Astrocyte (in vitro differentiated cells and primary cell): ENCODE measurements at places on chromosomes 4 and X. TPM values are rescaled to one million over a fixed set of nuclear protein-coding genes. Genes with fewer than 3 reads are reported as not detected.

GRCh38 chr4:26905172-26905571, 44.5 kb downstream of the STIM2 start:
- peak; percentile 19 for DNase-seq

- DNase-seq, result peak; percentile 58
Observed at GRCh38 chr4:112704991-112705845, 68.3 kb downstream of the LARP7 start.

GRCh38 chr4:134089885-134090284, 111.7 kb downstream of the PABPC4L start:
- DNase-seq, result peak; percentile 1

GRCh38 chr4:107219681-107220080, 183.6 kb upstream of the DKK2 start:
- peak; percentile 45 for DNase-seq

Gene PDLIM3
- total RNA-seq, result 28.5 and 30.7 TPM in 2 replicates
